CD4-positive, alpha-beta T cell (primary cell): ENCODE measurements at places on chromosomes 1 and 21. TPM values are rescaled to one million over a fixed set of nuclear protein-coding genes. Genes with fewer than 3 reads are reported as not detected.
A peak's percentile ranks its signal among the peaks of the same experiment; 100 is the strongest.

- DNase-seq, result no peak
Observed at GRCh38 chr1:157403203-157403602, 149.1 kb downstream of the FCRL5 start.

GRCh38 chr1:92511541-92511940 lies 24.8 kb upstream of the GFI1 start:
- no peak for DNase-seq

- DNase-seq, result no peak
Observed at GRCh38 chr1:112862753-112863426, 93.1 kb downstream of the SLC16A1 start.

GRCh38 chr1:115530407-115530806 lies 111.4 kb upstream of the VANGL1 start:
- no peak for DNase-seq

DNA sequence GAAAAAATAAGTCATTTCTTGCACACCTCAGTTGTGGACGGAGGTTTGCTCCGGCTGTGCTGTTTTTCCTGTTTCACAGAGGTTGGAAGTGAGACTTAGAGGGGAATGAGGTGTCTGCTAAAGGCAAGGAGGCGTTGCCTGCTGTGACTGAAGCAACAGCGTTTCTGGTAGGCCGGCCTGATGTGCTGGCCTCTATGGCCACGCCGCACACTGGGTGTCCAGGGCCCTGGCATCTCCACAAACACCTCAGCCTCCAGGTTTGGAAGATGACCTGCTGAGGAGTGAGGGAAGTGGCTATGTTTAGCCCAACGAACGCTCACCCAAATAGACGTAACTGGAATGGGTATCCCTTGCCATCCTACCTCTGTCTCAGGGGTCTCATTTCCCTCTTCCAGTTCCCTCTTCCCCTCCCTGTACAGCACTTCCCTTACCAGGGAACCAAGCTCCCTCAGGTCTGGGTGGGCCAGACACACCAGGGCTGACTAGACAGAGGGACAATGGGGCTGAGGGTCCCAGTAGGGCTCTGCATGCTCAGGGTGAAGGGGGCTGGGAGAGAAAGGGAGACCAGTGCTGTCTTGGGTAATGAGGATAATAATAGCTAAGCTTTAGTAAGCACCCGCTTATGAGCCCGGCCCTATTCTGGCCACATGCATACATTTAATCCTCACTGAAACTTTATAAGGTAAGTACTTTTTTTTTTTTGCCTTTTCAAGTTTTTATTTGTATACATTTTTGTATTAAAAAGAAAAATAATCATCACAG lies 11.9 kb downstream of the CACNA1S start:
- DNase-seq, result no peak

GRCh38 chr1:166354406-166354805 lies 187.6 kb upstream of the FAM78B start:
- DNase-seq, result no peak

- DNase-seq, result no peak
Observed at GRCh38 chr1:25677193-25677773, 60.7 kb downstream of the MAN1C1 start.

DNA sequence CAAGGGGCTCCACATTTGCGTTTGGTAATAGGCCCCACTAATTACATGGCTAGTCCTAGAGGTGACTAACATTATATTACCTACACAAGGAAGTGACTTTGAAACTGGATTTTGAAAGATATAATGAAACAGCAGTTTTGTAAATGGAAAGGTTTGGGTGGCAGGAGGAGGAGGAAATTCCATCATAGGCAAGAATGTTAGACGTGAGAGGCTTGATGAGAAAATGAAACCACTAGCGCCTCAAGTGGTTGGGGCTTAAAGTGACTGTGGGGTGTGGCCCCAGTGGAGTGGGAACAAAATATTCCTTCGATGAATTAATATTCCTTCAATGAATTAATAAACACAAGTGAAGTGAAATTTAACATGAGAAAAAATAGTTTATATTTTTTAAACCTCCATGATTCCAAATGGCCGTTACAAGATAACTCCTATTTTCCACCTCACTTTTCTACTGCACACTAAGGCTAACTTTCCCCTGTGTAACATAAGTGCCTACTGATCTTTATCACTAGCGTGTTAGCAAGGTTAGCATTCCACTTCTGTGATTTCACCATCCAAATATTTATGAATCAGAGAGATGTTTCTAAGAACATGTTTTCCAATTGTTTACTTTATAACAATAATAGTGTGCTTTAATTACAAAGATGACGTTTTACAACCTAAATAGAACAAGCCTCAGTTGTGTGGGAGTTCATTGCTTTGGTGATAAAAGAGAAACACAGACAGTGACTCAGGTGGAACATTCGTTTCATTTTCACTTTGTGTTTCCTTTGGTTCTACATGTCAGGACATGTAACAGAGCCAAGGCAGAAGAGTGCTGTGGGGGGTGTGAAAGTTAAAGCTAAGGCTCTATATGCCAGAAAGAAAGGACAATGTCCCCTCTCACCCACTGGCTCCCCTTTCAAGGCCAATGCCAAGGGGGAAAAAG lies 12.5 kb upstream of the ATF3 start:
- peak; percentile 35 for DNase-seq

- DNase-seq, result no peak
Observed at GRCh38 chr1:99829269-99829668, 20.9 kb upstream of the AGL start.

DNA sequence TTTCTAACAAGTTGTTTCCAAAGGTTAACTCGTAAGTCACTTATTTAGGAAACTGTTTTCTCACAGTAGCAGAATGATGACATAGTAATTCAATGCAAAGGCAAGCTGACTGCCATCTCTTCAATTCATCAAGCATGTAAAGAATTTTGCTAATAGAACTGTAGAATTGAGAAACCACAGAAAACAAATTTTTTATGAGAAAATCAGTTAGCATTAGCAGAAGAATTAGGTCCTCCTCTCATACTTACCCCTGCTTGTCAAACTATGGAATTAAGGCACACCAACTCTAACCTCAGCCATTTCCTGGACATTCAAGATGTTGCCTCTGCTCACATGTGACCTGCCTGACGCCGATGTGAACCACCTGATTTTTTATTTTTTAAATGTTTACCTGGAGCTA lies 115.2 kb downstream of the LRRC40 start:
- DNase-seq, result no peak

- DNase-seq, result no peak
Observed at GRCh38 chr1:171595324-171595723, 26.7 kb upstream of the MYOCOS start.

- DNase-seq, result no peak
Observed at GRCh38 chr1:84538599-84538998, 32.2 kb upstream of the GNG5 start.

DNA sequence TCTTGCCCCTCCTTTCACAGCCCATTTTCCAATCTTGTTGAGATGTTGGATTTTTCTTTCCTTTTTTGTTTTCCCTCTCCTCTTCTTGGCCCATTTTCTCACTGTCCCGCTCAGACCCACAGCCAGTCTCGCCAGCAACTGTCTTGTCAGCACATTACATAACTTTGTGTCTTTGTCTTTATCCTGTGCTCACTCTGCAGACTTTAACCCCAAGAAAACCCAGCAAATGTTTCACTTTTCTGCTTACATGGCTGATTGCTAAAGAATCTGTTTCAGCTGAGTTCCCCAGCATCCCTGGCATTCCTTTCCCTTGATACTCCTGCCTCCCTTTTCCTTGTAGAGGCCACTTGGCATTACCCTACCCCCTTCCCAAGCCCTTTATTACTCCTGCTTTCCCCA lies 74.6 kb downstream of the ZNF648 start:
- DNase-seq, result no peak

DNA sequence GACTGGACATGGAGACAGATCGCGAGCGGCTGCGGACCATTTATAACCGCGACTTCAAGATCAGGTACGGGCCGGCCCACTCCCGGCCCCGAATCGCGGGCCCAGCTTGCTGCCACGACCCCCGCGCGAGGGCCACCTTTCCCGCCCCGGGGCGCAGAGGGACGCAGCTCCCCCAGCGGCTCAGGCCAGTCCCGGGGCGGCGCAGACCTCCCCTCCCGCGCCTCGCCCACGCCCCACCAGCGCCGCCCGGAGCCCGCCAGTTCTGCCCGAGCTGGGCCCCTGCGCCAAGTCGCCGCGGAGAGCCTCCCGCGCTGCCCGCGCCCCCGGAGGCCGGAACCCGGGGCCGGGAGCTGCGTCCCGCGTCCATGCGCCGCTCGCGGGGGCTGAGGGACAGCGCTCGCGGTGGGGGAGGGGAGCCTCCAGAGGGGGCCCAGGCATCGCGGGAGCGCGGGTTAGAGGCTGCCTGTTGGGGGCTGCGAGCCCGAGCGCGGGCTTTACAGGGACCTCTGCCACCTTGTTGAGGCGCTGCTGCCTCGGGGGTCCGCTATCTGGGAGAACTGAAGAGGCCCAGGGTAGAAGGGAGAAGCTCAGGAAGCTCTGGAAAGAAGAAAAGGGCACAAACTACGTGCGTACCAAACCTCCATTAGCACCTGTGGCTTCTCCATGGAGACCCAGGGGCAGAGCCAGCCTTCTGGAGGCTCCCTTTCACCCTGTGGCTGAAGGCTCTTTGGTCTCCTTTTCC lies 698 bp downstream of the MOV10 start:
- DNase-seq, result peak; percentile 10

DNA sequence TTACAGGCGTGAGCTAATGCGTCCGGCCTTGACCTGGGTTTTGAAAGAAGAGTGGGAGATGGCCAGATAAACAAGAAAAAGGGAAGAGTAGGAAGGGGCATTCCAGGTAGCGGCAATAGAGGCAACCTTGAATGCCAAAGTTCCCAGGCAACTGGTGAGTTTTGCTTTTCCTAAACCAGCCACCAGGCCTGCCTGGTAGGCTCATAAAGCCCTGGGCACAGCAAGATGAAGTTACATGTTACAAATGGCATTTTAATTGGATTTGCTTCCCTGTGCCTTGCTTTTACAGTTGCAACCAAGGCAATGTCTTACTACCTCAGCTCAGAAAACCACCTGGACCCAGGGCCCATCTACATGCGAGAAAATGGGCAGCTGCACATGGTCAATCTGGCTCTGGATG lies 5.5 kb downstream of the LRRC42 start:
- no peak for DNase-seq

- DNase-seq, result no peak
Observed at GRCh38 chr21:38448671-38449385, 49.4 kb downstream of the ERG start.

DNA sequence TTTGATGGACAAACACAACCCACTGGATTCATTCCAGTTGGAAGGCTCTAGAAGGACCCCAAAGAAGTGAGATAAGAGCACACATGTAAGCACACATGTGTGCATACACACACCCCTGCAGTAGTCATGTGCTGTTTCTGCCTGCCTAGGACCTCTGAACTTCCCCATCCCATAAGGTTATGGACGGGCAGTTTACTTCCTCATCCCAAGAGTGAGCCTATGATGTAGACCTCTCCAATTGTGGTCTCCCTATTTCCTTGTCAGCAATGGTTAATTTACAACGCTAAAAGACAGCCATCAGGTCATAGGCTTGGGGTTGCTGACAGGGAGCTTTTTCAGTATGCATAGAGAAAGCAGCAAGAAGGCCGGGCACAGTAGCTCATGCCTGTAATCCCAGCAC lies 15.4 kb upstream of the ADAR start:
- DNase-seq, result no peak

DNA sequence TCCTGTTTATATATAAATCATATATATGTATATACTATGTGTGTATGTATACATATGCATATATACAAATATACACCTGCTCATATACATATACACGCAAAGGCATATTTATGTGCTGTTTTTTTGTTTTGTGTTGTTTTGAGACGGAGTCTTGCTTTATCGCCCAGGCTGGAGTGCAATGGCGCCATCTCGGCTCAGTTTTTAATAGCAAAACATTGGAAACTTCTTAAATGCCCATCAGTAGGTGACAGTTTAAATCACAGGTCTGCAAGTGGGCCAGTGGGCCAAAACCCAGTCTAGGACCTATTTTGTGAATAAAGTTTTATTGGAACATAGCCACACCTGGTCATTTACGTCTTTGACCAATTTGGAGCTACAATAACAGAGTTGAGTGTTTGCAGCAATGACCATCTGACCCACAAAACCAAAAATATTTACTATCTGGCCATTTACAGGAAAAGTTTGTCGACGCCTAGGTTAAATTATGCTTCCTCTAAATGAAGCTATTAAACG lies 132.3 kb downstream of the TOMM20 start:
- DNase-seq, result no peak

DNA sequence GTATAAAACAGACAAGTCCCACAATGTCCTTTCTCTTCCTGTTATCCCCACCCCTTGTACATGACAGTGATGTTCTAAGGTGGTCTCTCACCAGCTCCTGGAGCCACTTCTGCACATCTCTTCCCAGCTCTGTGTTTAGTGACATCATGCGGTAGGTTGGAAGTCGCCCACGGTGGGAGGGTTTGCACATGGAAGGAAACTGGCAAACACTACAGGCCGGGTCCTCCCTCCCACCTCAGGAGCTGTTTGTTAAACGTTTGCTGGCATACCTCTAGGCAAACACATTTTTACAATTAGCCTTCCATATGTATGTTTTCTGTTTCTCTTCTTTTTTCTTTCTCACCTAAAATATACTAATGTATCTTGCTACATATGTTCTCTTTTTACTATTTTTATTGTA lies 107.4 kb downstream of the PCBP3 start:
- no peak for DNase-seq

- DNase-seq, result no peak
Observed at GRCh38 chr21:17925899-17926298, 106.7 kb upstream of the C21orf91 start.

DNA sequence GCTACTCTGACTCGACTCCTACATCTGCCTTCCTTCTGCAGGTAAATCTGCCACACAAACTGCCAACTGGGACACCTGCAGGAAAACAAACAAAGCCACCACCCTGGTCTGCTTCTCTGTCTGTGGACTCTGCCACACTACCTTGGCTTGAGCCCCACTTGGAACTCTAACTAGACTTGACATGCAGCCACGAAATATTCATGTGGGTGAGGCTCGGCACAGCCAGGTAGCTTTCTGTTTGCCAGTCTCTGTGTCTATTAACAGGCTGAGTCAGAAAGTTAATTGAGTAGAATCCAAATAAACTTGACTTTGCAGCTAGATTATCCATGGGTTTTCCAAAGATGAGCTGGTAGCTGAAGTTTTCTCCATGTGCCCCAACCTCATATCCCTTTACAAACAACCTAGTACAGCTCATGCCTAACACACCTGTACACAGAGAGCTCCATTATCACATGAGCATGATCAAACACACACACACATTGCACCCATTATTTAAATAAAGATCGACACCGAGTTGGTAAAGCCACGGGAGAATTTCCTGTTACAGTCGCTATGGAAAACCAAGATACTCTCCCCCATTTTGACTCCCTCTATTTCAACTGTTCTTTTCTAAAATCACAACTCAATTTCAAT lies 808 bp downstream of the C1orf116 start:
- DNase-seq, result no peak

The ISG15 gene
- total RNA-seq, result 38.9 TPM

The PDZK1 gene
- not detected for total RNA-seq

The NDC1 gene
- total RNA-seq, result 5.4 TPM

The ASTN1 gene
- not detected for total RNA-seq

The RAB3B gene
- not detected for total RNA-seq

The OR2G6 gene
- not detected for total RNA-seq

The CYP4B1 gene
- total RNA-seq, result not detected

The MUTYH gene
- total RNA-seq, result 57.9 TPM

The OVAAL gene
- not detected for total RNA-seq

The PHLDA3 gene
- 0.71 TPM for total RNA-seq

The EPHX1 gene
- total RNA-seq, result 0.47 TPM

The PCAT6 gene
- total RNA-seq, result 1.3 TPM

The NFIA gene
- total RNA-seq, result 5.9 TPM

The HPDL gene
- total RNA-seq, result not detected

The NMNAT2 gene
- not detected for total RNA-seq

The SPRR2F gene
- not detected for total RNA-seq

The REN gene
- total RNA-seq, result not detected
